Vagina (tissue), 2 donors: ENCODE measurements at places on chromosomes 5 and 9. TPM values are rescaled to one million over a fixed set of nuclear protein-coding genes. Genes with fewer than 3 reads are reported as not detected.

DNA sequence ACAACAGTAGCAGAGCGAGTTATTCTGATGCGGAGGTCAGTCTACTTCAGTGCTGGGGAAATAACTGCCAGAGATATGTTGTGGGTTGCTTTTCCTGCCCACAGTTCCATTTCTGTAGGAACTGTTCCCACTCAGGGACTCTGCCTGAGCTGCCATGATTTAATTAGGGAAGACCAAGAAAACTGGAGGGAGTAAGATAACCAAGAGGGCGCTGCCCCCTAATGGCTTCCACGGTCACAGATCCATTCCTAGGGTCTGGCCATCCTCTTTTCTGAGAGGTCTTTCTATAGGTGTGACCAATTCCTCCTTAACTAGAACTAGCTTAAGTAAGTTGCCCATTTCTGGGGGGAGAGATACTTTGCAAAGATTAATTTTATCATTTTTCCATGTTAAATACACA lies 125.9 kb downstream of the APBA1 start:
- no peak for DNase-seq
- H3K36me3 ChIP-seq: no peaks in the 10 kb centered on the region

DNA sequence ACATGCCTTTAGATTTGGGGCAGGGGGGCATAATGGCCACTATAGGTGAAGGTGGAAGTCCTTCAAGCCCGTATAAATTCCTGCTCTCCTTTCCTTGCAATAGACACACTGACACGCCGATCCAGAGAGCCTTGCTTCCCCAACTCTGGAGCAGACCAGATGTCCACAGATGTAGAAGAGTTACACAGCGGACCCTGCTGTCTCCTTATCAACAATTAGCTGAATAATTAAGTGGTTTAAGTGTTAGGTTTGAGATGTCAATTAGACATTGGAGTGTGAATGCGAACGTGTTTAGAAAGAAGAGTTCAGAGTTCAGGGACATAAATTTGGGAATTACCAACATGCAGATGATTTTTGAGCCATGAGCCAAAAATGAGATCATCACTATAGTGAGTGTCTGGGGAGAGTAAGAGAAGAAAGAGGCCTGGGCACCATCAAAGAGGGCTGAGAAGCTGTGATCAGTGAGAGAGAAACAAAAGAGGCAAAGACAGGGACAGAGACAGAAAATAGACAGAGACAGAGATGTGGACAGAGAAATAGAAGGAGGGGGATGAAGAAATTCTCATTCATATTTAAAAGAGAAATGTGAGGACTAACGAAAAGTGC lies 734.4 kb upstream of the ADAMTS16 start:
- H3K4me3 ChIP-seq: no peak overlapping the region
- no peaks in the 10 kb centered on the region for H3K27me3 ChIP-seq
- H3K4me1 ChIP-seq: no peaks in the 10 kb centered on the region
- H3K36me3 ChIP-seq: no peaks in the 10 kb centered on the region

DNA sequence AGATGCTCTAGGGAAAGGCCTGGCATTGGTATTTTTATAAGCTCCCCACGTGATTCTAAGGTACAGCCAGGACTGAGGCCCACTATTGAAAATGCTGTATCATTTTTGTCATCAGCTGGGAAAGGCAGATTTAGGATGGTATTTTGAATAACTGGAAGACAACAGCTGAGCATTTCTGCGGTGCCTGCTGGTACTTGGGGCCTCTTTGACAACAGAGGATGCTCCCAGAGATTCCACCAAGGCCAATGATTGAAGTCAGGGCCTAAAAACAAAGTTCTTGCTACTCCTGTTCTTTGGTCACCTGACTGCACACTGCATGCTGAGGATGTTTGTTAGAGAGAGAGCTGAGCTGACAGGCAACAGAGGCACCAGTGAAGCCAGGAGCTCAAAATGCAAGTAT lies 8.1 kb downstream of the FBLL1 start:
- H3K4me3 ChIP-seq: no peak overlapping the region
- no peak overlapping the region for H3K27ac ChIP-seq
- H3K36me3 ChIP-seq: no peaks in the 10 kb centered on the region

Gene FSD1L
- total RNA-seq: 4.2 TPM

DNA sequence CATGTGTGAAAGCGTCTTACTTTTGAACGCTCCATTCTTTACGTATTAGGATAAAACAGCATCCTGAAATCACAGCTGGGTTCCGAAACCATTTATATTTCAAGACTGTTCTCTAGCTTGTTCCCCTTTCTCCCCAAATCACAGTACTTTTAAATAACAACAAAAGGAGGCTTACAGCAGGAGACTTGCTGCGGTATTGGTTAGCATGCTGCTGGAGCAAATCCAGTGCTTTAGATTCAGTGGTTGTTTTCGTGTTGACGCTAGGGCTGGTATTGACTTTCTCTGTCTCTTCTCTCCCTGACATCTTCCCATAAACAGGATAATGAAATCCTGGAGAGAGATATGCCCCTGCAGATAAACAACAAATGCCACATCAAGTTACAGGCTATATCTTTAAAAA lies 103.1 kb downstream of the ZNF608 start:
- peaks cover 1% of the 10 kb centered on the region for H3K4me1 ChIP-seq
- H3K4me3 ChIP-seq: no peak overlapping the region
- no peak overlapping the region for H3K27ac ChIP-seq
- H3K27me3 ChIP-seq: no peaks in the 10 kb centered on the region
- DNase-seq: no peak
- no peaks in the 10 kb centered on the region for H3K36me3 ChIP-seq
